ENCODE measurements at places on chromosomes 4 and X.

- no peak for DNase-seq
Measured at GRCh38 chr4:102693262-102693850, 67.4 kb downstream of the MANBA start.

DNA sequence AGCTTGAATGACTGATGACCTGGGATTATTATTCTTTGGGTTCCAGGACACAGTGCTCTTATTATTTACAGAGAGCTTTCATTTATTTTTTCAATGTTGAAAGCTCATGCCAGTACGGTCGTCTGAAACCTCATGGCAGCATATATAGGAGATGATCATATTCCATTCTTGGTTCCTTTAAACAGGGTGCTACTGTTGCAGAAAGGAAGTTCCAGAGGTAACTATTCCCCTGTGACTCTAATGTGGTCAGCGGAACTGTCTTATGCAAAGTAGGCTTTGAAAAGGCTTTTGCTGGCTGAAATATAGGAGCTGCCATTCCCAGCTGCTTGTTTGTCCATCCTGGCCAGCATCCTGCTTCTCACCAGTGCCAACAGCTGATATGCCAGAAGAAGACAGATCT lies 208.3 kb upstream of the LEF1 start:
- no peak for DNase-seq

GRCh38 chrX:66005830-66006449 lies 33.9 kb downstream of the VSIG4 start:
- no peak for DNase-seq

DNA sequence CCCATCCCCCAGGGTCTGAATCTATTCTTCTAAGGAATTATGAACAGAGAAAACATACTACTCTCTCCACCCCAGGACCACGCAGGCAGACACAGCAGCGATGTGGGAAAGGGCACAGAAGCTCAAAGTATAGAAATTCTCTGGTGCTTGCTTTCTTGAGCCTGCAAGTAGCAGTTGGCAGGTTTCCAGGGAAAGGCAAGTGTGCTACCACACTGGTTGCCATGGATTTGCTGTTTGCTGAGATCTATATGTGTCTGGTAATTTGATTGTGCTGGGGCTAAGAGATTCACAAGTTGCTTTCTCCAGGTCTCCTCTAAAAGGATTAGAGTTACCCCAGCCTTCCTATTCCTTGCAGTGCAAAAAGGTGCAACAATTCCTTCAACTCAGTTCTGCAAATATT lies 83.1 kb downstream of the GUCY2F start:
- DNase-seq = no peak

- DNase-seq = no peak
Measured at GRCh38 chr4:126533146-126533805, 1099.5 kb upstream of the INTU start.

GRCh38 chr4:20044966-20045365 lies 206.7 kb upstream of the SLIT2 start:
- DNase-seq = no peak

DNA sequence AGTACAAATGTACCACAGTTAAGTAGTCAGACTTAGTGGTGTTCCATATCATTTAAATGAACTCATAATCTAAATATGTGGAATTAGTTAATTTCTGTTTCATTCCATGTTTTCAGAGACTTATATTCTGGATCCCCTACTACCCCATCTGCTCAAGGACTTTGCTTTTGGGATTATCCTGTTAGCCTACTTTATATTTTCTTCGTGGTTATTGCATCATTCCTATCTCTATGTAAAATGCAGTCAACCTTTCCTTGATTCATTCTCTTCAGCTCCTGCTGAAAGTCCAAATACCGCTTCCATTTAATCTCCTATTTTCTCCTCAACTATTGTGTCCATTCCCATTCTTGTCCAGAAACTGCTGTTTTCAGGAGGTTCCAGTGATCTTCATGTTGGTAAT lies 25.1 kb downstream of the SLC30A9 start:
- no peak for DNase-seq
